AML-193 (cell line): ENCODE measurements at places on chromosomes 2 and 18.

GRCh38 chr18:5512176-5512575 lies 31.6 kb downstream of the EPB41L3 start:
- no peak for DNase-seq

- no peak for DNase-seq
These were observed 58.8 kb downstream of the C2orf74 start for GRCh38 chr2:61220768-61221167.

- peak; percentile 57 for DNase-seq
These were observed 1.3 kb downstream of the CIAO1 start for GRCh38 chr2:96267159-96267971.

DNA sequence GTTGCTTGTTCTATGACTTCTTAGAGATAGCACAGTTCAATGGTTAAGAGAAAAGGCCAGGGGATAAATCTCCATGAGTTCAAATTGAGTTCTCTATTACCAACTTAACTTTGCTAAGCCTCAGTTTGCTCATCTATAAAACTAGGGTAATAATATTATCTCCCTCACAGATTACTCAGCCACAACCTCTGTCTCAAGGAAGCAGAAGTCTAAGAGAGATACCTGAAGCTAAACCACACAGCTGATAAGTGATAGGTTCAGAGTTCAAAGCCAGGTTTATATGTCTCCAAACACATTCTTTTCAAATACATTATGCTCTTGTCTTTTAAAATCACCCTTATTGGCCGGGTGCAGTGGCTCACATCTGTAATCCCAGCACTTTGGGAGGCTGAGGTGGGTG lies 287.7 kb downstream of the NBAS start:
- DNase-seq: no peak

DNA sequence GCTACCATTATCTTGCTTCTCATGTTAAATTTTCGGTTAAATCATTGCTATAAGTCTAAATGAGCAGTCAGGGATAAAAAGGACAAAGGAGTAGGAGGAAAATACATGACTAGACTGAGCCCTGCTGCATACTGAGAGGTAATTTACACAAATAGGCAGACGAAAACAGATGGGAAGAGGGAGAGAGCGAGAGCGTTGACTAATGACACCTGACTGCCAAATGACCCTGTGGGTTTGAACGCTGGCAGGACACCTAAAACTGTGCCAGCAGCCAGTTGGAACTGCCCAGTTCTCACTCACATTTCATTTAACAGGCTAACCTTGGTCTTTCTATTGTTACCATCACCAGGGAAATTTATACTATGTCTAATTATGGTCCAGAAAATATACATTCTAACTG lies 978.2 kb downstream of the CPS1 start:
- DNase-seq: no peak

DNA sequence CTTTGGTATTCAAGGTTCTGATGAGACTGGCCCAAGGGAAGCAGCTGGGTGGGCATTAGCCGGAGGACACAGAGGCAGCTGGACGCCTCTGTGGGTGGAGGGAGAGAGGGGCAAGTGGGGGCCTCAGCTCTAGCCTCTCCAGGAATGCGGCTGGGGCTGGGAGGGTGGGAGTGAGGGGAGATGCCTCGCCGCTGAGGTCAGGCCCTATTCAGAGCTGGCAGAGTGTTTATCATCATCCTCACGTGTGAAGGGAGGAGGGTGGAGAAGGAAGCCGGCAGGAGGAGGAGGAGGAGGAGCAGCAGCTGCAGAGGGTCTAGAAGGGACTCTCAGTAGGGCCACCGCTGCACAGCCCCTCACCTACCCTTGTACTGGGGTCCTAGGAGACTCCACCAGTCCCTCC lies 43.1 kb downstream of the TNS1 start:
- DNase-seq: no peak

- DNase-seq: no peak
These were observed 88.8 kb downstream of the ZCCHC2 start for GRCh38 chr18:62611453-62612288.

- no peak for DNase-seq
These were observed 281.7 kb downstream of the HRH4 start for GRCh38 chr18:24741965-24742724.

DNA sequence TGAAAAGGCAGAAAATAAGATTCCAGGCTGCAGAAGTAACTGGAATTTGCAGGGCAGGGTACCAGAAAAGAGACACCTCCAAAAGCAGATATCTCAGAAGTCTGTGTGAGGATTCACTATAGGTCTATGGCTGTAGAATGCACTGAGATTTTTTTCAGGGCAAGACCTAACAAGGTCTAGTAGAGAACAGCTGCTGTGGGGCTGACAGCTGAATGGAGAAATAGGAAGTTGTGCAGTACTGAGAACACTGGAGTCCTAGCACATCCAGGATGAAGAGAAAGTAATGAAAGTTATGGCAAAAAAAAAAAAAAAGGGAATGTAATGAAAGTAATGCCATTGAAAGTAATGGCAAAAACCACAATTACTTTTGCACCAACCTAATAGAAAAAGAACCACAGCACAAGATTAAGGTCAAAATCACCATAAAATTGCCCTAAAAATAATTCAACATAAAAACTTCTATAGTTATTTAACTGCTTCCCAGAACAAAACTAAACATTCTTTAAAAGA lies 57.3 kb downstream of the CPO start:
- peak; percentile 41 for DNase-seq

DNA sequence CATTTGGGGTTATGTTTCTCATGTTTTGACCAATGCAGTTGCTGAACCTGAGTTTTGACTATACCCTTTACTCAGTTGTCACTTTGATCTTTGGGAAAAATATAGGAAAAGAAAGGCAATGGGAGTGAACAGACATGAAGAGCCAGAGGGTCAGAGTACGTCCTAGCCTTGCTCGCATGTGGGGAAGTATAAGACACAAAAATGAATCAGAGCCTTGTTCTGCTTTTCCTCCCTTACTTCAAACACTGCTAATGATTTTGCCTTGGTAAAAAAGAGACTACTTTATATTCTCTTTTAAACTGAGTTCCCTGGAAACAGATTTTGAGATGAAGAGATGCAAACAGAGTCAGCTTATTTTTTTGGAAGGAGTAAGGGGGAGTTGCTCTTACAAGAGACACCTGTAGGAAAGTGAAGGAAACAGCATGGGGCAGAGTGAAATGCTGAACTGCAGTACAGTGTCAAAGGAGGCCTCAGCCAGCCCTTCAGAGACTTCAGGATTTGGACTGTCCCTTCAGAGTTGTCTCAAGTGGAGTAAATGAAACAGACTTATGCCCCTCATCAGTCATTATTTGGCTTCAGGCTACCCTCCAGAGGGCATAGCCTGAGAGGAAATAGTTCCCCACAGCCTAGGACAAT lies 11.1 kb upstream of the FAP start:
- no peak for DNase-seq

DNA sequence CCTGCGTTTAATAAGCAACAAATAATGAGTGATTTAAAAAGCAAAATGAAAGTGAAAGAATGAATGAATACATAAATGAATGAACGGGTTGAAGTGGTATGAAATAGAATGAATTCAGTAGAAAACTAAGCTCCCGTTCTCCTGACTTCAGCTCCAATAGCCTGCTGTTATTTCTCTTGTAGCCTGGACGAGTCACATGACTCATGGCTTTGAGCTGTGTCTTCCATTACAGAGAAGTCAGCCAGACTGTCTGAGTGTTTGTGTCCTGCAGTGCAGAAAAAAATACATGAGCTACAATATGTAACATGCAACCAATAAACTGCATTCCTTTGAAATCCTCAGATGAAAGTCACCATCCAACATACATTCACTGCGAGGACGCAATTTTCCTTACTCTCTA lies 21.2 kb downstream of the SCG2 start:
- no peak for DNase-seq

DNA sequence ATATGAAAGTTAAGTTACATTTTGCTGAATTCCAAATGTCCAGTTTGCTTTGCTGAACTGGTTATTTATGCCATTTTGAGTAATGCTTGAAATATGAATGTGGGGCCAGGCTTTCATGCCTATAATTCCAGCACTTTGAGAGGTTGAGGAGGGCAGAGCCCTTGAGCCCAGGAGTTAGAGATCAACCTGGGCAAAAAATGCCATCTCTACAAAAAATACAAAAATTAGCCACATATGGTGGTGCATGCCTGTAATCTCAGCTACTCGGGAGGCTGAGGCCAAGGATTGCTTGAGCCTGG lies 101.2 kb upstream of the ITGA6 start:
- no peak for DNase-seq

DNA sequence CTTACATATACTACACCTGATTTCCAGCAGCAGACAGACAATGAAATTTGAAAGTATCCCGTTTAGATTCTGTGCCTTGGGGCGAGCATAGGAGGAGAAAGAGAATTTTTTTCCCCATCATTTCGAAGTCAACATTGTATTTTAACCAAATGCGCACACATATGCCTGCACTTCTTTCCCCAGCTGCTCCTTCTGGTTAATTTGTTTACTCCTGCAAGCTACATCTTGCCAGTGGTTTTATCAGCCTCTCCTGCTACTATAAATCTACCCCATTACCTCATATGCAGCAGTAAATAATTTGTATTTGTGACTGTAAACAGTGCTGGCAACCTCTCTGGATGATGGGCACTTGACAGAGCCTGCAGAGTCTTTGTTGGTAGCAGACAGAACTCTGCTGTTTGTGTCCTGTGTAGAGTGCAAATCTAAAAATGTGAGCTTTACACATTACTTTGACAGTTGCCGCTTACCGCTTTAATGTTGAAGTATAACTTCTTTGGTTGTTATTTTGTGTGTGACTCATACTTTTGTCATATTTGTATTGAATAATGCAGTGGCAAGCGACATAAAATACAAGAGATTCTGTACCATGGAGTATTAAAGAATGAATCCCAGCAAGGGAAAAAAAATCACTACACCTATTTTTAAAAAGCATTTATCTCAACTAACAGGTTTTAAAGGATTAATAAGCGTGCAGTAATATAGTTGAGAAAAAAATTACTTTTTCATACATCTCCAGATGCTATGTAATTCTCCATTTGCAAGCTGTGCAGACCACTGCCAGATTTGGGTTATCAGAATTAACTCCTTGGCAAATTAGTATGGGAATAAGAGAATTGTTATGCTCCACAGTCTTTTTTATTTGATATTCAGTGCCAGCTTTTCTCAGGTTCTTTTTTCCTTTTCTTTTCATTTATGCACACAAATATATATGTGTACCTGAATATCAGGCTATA lies 536.8 kb downstream of the XIRP2 start:
- DNase-seq: no peak

GRCh38 chr2:8253781-8254180 lies 428.1 kb upstream of the ID2 start:
- no peak for DNase-seq

GRCh38 chr2:239098288-239098970 lies 250.5 kb downstream of the TWIST2 start:
- no peak for DNase-seq

DNA sequence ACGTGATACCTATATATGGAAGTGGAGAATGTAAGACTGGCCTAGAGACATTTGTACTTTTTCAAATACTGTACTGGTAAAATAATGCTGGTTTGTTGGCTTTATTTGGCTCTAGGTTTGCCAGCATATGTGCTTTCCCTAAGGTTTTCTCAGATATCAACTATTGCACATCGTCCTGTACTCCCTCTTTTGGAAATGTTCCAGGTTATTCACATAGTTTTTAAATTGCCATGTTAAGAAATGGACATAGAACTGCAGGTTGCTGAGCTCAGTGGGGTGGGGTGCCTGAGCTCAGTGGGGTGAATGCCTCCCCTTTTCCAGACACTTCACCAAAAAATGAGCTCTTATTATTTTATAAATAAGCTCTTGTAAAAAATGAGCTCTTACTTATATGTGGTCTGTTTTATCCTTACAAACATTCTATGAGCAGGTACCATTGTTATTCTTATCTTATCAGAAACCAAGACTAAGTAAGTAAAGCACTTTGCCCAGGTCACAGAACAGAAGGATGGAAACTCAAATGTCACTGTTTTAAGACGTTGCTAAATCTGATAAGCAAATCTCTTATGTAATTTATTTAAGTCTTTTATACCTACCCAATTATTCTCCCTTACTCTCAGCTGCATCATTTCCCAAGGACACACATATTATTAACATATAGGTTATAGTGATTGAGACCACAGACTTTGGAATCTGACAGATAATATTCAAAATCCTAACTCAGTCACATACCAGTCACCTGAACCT lies 99.0 kb downstream of the CPS1 start:
- no peak for DNase-seq

- DNase-seq: no peak
These were observed 205.2 kb downstream of the SCG2 start for GRCh38 chr2:223396993-223397392.

DNA sequence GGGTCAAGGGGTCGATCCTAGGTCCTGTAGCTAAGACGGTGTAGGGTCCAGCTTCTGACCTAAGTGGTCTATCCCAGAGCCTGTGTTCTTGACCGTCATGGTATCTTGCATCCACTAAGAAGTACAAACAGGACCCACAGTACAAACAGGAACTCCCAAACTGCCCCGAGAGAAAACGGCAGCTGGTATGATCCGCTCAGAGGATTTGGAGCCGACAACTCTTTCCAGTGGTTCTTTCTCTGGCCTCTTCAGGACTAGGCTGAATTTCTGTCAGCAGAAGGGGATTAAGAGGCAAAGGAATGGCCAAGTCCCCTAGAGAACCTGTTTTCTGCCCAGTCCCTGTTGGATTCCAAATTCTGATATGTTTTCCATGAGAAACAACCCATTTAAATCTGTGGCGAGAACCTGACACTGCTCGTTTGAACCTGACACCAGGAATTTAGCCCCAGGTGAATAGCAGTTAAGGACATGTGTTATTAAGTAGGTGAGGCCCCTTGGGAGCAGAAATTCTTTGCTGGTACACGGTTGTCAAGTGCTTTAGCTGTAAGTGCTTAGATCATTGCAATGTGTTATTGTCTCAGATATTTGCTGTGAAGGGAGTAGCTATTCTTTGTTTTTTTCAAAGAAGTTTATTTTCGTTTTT lies 50.5 kb upstream of the TXNDC2 start:
- no peak for DNase-seq

DNA sequence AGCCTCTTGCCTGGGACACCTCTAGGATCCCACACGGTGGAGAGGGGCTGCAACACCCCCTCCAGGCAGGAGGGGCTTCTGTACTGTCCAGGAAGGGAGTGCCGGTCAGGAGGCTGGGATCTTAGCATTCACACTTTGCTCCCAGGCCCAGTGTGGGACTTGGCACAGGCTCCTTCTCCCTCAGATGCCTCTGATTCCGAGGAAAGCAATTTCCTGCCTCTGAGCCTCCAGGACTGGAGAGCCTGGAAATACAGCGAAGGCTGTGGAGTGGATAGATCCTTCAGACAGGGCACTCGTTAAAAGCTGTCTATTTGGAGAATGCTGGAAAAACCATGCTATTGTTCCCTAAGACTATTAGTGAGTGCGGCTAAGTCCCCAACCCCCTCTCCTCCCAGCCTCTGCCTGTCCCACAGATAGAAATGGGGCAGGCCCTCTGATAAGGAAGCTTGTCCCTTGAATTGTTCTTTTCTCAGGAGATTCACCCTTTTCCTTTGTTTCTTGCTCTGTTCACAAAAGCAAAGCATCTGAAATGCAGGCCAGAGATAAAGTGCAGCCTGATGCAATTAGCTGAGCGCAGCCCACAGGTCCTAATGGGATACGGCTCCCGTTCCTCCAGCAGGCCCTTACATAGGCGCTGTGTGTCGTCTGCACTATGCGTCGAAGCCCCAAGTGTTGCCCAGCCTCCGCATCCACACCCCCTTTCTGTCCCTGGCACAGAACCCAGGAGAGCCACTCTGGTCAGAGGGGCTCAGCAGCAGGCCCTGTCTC lies 252.2 kb downstream of the KLHL29 start:
- DNase-seq: no peak
